Activated T-cell treated with anti-CD3 and anti-CD28 coated beads for 48 hours (primary cell): ENCODE measurements at places on chromosomes 5 and 9.
A peak's percentile ranks its signal among the peaks of the same experiment; 100 is the strongest.

DNA sequence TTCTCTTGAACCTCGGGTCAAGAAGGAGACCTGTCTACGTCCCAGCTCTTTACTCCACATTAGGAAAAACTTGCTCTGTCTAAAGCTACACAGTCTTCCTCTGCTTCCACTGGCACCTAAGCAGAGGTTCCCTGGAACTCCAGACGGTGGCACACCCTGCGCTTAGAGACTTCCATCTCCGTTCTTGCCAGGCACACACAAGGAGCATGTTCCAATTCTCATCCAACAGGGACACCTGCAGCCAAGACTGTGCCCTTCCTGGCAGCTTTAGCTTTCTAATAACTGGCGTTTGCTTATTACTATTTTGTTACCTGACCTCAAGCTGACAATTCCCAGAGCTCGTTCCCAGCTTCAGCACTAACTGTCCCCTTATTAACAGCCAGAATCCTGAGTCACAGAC is 16.0 kb downstream of the CAPSL start:
- no peak for DNase-seq

DNA sequence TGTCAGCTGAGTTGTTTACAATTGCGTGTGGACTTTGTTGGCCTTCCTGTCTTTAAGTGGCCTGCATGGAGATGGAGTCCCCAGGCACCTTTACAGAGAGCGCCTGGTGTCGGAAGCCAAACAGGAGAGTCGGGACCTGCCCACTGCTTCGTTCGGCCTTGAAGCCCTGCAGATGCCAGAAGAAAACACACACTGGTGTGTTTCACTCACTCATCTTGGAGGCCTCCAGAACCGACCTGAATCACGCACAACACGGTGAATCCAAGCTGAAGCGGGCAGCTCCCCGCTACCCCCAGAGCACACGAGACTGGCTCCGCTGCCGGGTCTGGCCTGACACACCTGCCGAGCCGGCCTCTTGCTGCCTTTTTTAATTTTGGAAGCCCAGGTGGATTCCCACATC is 419.4 kb upstream of the IRX4 start:
- DNase-seq: no peak

GRCh38 chr5:14263699-14264098 is 120.6 kb downstream of the TRIO start:
- no peak for DNase-seq

DNA sequence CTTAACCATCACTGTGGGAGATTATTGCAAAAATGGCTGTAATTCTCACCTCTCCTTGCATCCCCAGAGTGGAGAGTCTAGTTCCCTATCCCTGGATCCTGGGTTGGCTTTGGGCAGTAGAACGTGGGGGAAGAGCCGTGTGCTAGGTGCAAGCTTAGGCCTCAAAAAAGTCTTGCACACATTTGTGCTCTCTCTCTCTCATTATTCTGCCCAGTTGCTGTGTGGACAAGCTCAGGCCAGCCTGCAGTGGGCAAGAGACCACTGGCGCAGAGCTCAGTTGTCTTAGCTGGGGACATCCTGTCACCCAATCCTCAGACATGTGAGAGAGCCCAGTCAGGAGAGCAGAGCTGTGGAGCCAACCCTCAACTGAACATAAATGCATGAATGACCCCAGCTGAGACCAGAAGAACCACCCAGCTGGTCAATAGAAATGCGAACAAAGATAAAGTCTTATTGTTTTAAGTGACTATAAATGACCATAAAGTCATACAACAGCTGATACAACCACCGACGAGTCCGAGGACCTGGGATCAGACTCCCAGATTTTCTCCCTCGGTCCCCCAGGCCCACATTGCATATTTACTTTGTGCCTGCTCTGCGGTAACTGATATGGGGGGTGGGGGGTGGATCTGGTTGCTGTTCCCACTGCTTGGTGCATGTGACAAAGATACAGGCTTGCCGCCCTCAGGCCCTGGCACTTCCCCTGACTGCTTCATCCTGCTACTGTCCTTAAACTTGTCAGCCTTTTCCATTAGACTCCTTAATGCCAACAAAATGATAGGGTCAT is 166.4 kb upstream of the MVB12B start:
- DNase-seq: no peak

DNA sequence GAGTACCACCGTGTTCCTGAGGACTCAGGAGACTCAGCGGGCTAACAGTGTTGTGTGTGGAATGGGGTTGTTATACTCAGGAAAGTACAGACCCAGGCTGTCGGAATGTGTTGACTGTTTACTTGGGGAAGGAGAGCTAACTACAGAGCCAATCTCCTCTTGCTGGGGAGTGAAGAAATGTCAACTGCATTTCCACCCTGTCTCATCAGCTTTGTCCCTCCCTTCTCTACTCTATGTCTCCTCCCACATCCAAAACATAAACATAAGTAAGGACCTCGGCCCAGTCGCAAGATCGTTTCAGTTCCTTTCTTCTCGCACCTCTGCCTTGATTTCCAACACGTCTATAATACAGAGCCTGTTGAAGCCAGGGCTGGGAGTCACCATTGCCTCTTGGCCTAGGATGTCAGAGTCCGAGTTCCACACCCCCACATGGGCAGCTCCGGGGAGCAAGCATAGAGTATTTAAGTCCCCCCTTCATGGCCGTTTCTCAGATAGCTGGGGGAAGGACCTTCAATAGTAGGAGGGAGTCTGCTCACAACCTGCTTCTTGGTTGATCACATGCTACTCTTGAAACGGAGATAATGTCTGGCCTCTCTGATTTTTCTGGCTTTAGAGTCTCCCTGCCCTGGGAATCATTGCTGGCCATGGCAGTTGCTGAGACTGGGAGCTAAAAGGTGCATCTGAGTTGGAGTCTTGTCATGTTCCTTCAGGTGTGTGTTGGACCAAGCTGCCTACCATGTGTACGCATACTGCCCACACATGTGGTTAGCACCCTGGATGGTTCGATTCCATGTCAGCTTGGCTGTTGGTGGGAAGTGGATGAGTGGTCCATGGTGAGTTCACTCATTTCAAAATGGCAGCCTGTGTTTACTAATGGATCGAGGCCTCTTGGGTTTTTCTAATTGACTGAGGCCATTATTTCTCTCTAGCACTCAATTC is 147.3 kb downstream of the MTX3 start:
- DNase-seq: no peak

DNA sequence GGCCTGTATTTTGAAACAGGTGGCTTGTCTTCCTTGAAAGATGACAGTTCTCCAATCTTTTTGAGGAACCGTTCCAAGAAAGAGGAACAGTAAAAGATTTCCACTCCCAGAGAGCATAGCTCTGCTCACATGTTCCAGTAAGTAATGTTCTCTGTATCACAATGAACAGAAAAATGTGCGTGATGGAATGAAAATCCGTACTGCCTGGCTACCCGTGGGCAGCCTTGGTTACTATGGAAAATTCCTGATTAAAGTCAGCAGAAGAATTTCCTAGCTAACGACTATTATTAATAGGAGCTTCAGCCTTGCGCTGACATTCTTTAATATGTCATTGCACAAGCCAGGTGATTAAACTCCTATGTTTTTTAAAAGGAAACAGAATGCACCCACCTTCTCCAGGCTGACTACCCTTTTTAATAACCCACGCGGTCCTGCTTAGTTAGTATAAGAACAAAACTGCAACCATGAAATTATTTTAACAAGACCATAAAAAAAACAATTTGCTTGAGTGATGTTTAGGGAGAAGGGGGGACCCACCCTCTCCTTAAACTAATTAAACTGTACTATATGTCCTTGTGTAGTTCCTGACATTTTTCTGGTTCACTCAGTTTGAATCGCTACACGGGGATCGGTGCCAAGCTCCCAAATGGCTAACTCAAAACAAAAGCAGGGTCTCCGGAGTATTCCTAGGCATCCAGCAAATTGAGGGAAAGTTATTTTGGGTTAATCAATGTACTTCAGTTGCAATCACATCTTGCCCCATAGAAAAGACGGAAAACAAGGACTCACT is 54.8 kb upstream of the CPEB4 start:
- DNase-seq: no peak

DNA sequence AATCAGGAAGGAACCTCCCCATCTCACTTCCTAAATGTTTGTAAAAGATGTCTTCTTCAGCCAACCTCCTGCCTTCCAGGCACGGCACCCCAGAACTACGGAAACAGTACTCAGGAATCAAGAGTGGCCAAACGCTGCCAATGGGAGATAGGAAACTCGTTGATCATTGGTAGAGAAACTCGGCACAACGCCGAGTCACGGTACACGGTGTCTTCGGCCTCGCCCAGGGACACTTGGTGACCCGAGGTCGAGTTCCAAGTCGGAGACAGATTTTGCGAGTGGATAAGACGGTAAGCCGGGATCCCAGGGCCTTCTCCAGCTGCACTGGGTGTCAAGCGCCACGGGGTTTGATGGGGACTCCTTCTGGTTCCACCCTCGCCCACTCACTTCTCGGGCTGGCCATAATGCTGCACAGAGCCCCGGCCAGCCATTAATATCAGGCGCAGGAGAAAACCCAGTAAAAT is 343 bp downstream of the KIAA0825 start:
- DNase-seq: no peak

- DNase-seq: no peak
Observed at GRCh38 chr9:133506653-133507038, 18.1 kb downstream of the MYMK start.

- no peak for DNase-seq
Observed at GRCh38 chr5:74156728-74157383, 483.7 kb downstream of the ENC1 start.

GRCh38 chr5:74493411-74493810 is 147.1 kb downstream of the ENC1 start:
- no peak for DNase-seq

DNA sequence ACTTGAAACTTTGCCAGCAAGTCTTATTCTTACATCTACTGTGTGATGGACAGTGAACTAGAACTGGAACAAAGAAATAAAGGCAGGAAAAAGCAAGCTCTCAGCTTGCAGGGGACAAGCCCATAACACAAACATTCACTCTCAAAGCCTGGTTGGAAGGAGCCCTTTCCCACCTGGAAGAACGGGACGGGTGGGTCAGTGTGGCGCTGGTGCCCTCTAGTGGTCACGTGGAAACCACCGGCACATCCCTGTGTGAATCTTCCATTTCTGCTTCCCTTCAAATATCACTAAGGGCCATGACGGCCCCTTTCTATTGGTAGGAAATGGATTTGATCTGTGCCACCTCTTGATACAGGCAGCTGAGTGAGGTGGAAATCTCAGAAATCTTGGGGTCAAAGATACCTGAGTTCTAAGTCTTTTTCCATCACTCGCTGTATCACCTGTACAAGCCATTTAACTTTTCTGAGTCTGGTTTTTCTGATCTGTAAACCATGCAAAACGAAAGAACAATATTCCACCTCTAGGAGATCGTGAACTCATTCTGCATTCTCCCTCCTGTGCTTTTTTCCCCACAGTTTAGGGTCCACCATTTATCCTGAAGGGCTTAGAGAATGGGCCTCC is 211.6 kb downstream of the MSX2 start:
- DNase-seq: peak; percentile 24

DNA sequence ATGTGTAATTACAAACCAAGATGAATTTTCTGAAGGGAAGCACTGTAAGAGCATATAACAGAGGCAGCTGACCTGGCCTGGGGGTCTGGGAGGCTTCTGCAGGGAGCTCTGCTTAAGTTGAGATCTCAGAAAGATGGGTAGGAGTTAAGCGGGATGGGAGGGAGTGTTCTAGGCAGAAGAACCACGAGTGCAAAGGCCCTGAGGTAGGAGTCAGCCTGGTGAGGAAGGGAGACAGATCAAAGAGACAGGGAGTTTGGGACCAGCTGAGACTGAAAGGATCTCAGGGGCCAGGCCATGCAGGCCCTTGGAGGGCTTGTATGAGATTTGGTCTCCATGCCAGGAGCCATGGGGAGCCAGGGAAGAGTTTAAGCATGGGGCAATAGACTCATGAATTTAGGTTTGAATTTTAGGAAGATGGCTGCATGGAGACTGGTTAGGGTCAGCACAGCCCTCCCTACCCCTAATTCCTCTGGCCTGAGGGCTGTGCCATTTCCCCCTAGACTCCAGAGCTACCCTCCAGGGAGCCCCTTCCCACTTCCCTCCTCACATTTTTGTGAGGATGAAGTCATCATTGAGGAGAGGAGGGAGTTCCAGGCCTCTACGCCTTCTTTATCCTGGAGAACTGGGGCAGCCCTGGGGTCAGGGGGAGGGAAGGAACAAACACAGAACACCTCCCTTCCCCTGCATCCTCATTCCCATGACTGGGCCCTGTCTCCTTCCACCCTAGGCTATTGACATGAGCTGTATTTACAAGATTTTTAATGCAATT is 4.8 kb upstream of the ARAP3 start:
- DNase-seq: no peak

DNA sequence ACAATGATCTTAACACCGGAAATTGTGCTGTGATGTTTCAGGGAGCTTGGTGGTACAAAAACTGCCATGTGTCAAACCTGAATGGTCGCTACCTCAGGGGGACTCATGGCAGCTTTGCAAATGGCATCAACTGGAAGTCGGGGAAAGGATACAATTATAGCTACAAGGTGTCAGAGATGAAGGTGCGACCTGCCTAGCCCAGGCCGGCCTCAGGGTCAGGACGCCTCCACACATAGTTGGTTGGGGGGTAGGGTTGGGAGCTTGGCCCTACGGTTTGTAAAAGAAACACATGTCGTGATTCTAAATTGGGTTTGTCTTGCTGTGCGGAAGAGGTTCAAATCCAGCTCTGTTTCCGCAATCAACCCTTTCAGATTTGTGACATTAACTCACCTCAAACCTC is 6.6 kb downstream of the FCN2 start:
- no peak for DNase-seq

DNA sequence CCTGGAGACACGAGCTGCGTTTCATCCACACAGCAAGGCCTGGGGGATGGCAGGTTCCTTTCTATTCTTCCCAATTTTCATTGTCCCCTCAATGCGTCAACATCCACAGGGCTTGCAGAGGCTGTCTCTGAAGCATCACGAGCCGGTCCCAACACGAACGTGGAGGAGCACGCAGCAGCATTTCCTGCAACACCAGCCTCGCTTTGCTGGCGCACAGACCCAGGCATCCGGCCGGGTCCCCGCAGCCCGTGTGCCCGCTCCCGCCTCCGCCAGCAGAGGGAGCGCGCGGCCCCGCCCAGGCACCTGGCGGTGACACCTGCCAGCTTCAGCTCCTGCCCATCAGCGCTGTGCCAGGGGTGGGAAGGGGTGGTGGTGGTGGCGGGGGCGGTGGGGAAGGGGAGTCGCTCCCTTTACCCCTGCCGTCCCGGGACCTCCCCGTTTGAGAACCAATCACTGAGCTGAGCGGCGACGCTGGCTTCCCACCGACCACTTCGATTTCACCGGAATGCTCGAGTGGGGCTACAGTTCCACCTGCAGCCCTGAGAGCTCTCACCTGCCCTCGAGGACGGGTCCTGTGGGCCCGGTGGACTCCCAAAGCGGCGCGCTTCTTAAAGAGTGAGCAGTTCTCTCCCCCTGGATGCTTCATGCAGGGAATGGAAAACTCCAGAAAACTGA is 464.5 kb downstream of the ICE1 start:
- peak; percentile 48 for DNase-seq

DNA sequence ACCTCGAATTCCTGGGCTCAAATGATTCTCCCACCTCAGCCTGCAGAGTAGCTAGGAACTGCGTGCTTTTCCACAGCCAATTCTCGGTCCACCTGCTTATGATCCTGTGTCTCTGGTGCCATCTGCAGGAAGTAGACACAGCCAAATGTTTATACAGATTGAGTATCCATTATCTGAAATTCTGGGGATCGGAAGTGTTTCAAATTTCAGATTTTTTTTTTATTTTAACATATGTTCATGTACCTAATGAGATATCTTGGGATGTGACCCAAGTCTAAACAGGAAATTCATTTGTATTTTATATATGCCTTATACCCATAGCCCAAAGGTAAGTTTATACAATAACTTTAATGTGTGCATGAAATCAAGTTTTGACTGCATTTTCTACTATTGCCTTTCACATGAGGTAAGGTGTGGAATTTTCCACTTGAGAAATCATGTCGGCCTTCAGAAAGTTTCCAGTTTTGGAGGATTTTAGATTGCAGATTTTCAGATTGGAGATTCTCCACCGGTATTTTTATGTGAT is 89.5 kb downstream of the ESM1 start:
- DNase-seq: no peak
